ENCODE measurements at places on chromosomes 16 and 17.

DNA sequence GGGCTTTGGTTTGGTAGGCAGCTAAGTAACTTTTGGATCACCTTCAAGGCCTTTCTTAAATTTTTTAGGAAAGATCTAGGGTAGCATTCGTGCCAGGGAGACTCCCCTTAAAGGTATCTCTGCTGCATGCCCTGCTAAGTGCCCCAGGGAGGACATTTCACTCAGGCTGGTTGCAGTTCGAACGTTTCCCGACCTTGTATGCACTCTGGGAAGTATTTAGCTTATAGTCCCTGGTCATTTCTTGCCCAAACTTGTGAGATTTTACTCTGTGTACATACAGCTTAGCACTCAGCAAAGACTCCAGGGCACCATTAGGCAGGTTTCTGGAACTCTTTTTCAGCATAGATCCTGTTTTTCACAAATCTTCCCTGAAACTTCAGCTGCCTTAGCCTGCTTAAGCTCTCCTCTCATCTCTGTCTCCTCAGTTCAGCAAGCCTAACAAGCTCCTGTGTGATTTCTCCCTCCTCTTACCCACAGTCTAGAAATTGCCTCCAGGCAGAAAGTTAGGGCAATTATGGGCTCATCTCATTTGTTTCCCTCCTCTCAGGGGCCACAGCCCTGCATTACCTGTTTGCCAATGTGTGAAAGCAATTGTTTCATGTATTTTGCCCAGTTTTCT is 84.6 kb downstream of the MRTFB start:
- DNase-seq: no peak

- DNase-seq: no peak
Observed at GRCh38 chr17:74670329-74670728, 42.4 kb downstream of the CD300LF start.

GRCh38 chr17:32302860-32303649 is 37.4 kb downstream of the RHBDL3 start:
- DNase-seq: peak; percentile 54

DNA sequence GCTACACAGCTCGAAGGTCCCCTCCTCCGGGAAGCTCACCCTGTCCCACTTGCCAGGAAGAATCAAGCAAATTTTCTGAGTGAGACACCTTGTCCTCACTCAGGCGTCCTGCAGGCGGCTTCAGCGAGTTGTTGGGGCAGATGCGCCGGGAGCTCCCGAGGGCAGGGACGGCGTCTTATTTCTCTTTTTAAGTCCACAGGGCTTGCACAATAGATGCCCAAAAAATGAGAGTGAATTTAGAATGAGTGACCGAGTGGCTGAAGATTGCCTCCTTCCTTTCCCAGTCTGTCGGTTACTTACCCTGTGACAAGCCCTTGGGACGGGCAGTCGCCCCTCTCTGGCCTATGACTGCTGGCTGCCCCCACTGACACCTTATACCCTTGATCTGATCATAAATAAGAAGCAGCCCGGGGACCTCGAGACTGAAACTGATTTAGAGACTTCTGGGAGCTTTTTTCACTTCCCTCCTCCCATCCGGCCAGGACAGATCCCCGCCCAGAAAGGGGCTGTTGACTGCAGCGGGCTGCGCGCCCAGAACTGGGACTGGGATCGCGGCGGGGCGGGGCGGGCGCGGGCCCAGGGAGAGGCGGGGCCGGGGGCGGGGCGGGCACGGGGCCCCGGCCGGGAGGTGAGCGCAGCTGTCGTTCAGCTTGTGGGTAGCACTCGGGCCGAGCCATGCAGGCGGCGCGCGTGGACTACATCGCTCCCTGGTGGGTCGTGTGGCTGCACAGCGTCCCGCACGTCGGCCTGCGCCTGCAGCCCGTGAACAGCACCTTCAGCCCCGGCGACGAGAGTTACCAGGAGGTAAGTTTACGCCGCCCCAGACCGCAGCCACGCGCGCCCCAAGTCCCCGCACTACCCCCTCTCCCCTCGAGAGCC is at the start of gene TTYH2:
Gene TTYH2, plus strand, starts transcription at position 659 of the 879 bp plus-strand sequence. Its CDS starts 17 bp downstream, at position 676.
- peak; percentile 75 for DNase-seq

- no peak for DNase-seq
Observed at GRCh38 chr16:4682084-4682591, 11.2 kb upstream of the NUDT16L1 start.

- DNase-seq: no peak
Observed at GRCh38 chr16:18829251-18829650, 27.9 kb upstream of the ARL6IP1 start.

GRCh38 chr17:14461227-14461548 is 160.3 kb downstream of the HS3ST3B1 start:
- DNase-seq: no peak

- no peak for DNase-seq
Observed at GRCh38 chr17:57779706-57780105, 34.6 kb upstream of the CCDC182 start.

DNA sequence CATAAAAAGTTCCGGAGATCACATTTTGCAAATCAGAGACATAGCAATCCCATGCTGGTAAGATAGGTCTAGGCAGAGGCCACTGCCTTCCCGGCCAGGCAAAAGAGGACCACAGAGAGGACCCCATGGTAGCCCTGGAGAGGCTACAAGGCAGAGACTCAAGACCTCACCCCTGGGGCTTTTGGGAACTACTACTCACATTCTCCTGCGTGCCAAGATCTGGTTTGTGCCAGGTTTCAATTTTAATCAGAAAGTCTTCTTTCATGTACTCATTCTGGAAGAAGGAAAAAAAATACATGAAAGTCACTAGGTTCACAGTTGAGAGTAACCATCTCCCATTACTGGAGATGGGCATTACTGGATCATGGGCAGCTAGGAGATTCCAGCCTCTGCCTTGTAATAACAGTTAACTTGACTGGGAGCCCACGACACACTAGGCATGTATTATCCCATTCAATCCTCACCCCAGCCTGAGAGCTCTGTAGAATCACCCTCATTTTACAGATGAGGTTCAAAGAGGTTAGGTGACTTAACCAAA is 21.2 kb downstream of the PITPNA start:
- DNase-seq: no peak

DNA sequence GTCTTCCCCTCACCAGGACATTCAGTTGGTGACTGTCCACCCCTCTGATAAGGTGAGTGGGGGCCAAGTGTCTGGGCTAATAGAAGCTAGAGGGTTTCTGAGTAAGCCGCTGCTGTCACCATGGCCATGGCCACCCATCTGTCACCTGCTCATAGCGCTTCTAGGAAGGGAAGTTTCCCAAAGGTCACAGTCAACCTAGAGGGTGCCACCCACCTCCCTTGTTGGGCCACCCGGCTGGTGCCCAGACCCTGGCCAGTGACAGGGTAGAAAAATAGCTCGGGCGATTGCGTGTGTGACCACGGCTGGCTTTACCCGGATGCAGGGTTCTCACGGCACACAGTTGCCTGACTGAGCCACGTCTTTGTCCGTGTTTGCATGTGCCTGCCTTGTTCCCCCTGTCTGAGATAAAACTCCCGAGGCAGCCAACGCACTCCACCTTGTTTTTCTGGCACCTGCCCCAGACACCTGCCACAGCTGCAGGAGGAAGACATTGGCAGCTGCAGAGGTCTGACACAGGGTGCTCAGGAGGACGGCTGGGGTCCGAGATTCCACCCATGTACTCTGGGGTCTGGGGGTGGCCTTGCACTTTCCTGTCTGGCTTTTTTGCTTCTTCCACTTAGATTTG is 809 bp downstream of the PIRT start:
- DNase-seq: no peak

DNA sequence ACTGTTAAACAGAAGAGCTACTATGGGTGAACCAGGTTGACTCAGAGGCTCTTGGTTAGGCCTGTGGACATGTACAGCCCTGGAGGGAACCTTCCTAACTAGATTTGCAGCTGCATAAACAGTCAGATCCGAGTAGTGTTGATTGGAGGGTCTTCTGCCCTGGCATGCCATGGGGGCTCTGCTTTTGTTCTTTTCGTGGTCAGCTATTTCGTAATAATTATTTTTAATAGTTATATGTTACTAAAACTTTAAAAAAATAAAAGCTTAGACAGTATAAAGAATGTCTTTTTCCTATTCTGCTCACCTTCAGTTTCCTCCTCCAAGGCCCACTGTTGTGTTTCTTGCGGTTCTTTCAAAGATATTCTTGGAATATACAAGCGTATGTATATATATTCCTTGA is 67.4 kb upstream of the CLEC18A start:
- no peak for DNase-seq

DNA sequence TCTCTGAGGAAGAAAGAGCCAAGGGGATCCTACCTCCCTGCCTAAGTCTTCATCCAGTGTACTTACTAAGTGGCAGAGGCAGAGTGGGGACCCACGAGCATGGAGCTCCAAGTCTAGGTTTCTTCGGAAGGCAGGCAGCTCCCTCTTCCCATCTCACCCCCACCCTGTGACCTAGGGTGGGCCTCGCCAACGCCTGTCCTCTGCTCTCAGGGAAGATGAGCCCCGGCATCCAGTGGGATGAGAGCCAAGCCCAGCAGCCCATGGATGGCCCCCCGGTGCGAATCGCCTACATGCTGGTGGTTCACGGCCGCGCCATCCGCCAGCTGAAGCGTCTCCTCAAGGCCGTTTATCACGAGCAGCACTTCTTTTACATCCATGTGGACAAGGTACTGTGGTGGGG is 8.3 kb downstream of the XYLT2 start:
- DNase-seq: no peak

DNA sequence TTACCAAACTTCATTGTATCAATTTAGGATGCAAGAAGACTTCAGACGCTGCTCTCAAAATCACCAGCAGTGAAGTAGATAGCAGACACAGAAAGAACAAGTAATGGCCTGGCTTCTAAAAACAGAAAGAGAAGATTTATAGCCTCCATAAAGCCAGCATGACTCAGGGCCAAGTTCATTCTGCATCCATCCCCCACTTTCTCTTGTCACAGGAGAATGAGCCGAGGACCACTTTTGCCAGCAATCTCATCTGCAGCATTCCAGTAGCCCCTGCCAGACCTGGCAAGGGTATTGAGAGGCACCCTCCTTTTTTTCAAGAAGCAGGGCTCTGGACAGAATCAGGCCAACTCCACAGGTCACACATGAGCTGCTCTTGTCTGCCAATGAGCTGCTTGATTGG is 355.4 kb upstream of the SOX9 start:
- DNase-seq: no peak

DNA sequence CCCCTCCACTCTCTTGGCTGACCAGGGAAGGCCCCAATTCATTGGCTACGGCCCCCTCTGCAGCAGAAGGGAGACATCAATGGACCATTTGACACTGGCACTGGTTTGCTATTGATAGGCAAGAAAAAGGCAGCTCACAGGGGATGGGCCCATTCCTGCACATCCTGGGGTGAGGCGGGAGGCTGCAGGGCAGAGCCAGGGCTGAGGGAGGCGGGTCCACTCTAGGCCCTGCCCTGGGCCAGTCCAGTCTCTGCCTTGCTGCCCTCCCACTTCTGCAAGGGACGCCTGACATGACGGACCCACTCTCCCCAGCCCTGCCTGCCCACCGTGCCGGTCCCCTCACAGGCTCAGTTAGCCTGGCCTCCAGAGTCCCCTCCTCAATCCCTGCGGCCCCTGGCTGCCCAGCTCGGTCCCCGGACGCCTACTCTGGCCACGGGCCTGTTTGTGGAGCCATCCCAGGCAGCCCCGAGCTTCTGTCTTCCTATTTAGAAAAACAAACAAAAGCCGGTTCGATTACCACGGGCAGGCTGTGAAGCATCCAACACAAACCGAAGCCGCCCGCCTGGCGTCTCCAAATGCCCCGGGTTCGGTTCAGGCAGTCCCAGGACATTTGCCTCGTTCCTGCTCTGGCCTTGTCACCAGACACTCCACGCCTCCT is 160.7 kb downstream of the IRX5 start:
- DNase-seq: no peak

- no peak for DNase-seq
Observed at GRCh38 chr16:84518804-84519341, 14.4 kb upstream of the MEAK7 start.

DNA sequence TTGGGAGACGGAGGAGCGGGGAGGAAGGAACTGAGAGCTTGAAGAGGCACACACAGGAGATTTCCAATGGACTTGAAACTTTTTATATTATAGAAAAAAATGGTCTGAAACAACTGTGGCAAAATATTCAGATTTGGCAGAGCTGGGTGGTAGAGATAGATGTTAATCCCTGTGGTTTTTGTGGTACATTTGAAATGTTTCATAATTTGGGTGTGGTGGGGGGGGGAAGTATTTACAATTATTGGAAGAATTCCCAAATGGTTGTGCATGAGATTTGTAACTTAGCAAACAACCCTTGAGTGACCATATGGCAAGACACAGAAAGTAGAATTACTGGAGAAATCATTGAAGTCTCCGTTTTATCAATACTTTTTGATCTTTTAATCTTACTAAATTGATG is 588.8 kb upstream of the PSMD7 start:
- no peak for DNase-seq

- no peak for DNase-seq
Observed at GRCh38 chr16:81609323-81609892, 164.8 kb downstream of the CMIP start.

DNA sequence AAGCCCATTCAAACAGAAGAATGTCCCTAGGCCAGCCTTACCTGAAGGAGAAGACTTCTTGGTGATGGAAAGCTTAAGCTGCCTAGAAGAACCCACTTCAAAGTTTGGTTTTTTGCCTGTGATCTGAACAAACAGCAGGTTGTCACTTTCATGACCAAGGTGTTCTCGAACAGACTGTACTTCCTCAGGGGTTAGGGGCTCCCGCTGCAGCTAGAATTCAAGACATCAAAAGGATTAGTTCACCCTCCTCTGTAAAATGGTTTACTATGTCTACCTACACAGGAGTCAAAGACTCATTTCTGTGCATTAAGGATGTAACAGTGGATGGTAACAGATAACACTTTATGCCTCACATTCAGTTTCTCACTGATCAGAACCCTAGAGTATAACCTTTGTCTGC is 13.2 kb downstream of the CIAPIN1 start:
- no peak for DNase-seq

GRCh38 chr17:45828171-45828570 is 16.5 kb upstream of the SPPL2C start:
- no peak for DNase-seq

GRCh38 chr17:49819138-49819537 is 28.7 kb downstream of the TAC4 start:
- DNase-seq: no peak

- DNase-seq: no peak
Observed at GRCh38 chr17:28191018-28191417, 128.0 kb upstream of the TMEM97 start.

DNA sequence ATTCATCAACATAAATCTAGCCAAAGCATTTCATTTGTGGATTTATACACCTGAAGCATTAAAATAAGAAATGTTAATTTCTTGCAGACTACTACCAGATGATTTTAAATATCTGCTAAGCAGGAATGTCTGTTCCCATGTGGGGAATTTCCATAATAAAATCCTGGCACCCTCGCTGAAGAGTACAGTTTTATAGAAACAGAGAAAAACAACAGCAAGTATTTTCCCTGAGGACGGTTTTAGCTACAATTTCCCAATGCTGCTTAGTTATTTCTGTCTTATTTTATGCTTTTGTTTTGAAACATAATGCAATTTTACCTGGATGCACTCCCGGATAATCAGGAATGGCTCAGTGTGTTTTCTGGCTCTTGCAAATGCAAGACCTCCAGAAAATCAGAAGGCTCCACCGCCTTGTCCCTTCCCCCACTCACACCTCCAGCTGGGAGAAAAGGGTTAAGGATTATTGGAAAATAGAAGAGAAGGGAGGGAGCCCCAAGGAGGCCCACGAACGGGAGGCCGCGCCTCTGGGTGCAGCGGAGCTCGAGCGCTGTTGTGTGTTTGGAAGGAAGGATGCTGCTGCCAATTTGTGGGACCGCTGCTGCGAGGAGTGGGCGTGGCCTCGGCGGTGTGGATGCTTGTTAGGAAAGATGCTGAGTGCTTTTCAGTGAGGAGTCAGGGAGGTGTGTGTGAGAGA is at the start of gene CNTNAP4:
Gene CNTNAP4, plus strand, starts transcription at position 657 of the 694 bp plus-strand sequence. CDS start 262 bp downstream, outside the sequence.
- peak; percentile 51 for DNase-seq

GRCh38 chr16:2160915-2161551 is 5.5 kb downstream of the TRAF7 start:
- no peak for DNase-seq

All from COR-L47 (cell line).